ENCODE measurements at places on chromosomes 13 and 19.

DNA sequence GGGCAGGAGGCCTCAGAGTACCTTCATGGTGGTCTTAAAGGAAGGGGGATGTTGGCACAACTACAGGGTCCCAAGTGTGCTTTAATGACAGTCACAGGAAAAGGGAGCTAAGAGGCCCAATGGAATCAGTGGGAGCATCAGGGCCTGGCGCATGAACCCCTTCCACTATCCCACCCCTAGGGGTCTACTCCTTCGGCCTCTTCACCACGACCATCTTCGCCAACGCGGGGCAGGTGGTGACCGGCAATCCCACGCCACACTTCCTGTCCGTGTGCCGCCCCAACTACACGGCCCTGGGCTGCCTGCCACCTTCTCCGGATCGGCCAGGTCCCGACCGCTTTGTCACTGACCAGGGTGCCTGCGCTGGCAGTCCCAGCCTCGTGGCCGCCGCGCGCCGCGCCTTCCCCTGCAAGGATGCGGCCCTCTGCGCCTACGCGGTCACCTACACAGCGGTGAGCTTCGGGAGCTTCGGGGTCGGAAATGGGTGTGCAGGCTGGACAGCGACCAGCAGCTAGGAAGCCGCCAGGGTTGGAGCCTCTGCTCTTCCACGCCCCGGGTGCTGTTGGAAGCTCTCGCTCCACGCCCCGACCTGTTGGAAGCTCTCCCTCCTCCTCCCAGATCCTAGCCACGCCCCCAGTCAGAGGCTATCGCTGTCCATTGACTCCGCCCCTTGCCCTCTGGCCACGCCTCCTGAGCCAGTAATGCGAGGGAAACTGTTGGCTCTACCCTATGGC, 6.0 kb downstream of the PLPPR2 start:
- DNase-seq, result no peak

DNA sequence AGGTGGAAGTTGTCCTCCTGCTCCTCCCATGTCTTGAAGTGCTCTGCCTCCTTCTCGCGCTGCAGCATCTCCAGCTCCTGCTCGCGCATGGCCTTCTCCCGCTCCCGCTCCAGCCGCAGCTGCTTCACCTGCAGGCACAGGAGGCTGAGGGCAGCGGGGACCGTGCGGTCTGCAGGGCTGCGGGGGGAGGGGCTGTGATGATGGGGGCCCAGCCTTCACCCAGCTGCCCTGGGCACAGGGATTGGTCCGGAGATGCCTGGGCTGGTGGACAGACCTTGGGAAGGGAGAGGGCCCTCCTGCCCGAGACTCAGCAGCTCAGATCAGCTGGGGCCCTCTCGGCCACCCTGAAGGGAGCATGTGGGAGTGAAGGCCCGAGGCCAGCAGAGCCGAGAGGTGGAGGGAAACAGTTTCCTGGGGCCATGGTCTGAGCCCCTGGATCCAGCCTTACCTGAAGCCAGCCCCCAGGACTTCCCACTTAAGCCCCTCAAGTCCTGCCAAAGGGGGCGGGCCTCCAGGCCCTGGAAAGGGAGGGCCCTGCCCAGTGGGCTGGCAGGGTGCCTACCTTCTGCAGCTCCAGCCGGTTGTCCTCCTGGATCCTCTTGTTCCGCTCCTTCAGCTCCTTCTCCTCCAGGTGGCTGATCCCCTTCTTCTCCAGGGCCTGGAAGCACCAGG, 6.3 kb downstream of the CACTIN start:
- DNase-seq, result no peak

GRCh38 chr13:110354123-110354627, 47.1 kb downstream of the COL4A2 start:
- no peak for DNase-seq

DNA sequence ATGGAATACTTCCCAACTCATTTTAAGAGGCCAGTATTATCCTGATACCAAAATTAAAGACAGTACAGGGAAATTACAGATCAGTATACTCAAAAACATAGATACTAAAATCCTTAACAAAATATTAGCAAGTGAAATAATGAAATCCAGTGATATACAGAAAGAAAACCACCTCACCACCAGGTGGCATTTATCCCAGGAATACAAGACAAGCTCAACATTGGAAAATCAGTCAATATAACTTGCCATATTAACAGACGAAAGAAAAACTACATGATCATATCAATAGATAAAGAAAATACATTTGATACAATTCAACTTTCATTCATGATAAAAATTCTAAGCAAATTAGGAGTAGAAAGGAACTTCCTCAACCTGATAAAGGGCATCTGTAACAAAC, 6.7 kb upstream of the GNA15 start:
- DNase-seq, result no peak

DNA sequence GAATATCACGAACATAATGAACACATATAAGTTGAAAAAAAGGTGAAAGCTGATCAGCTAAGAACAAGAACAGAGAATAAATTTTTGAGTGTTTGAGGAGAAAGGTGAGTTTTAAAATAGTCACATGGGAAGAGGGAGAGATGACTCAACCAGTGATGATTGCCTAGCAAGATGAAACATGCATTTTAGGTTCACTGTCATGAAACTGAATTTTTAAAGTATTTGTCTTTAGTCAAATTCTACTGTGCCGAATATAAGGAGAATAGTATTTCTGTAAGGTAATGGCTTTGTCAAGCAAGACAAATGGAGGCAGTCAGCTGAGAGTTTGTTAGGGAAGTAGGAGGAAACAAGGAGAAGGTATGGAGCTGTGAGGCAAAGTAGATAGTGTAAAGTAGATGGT, 2557.4 kb downstream of the PCDH9 start:
- DNase-seq, result no peak

DNA sequence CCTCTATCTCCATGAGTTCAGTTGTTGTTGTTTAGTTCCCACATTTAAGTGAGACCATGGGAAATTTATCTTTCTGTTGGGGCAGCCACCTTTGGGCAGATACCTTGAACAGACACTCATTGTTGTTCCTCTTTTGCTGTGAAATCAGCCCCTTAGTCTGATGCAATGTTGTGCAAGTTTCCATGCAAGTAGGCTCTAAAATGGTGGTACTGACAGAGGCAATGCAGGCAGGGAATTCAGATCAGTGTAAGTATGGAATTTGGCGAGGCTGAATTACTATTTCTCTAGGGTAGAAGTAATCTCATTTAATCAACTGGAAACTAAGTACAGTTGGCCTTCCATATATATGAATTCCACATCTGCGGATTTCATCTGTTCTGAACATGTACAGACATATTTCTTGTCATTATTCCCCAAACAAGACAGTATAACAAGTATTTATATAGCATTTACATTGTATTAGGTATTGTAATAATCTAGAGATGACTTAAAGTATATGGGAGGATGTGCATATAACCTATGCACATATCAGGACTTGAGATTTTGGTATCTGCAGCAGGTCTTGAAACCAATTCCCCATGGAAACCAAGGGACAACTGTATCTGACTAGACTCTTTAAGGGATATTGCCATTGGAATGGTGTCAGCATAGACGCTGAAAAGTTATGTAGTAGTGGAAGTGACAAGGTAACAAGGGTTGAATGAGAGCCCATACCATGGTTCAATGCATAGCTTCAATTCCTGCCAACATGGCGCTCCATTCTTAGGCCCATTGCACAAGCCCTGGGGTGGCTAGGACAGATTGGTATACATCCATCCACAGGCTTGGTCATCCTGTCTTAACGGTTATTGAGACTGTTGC, 281.5 kb upstream of the HTR2A start:
- no peak for DNase-seq

GRCh38 chr19:1446713-1447481, 3.0 kb upstream of the APC2 start:
- no peak for DNase-seq

GRCh38 chr19:46786236-46787039, 2.0 kb downstream of the SLC1A5 start:
- peak; percentile 62 for DNase-seq

- DNase-seq, result no peak
These were observed 8.0 kb downstream of the ABHD13 start for GRCh38 chr13:108226184-108226583.

DNA sequence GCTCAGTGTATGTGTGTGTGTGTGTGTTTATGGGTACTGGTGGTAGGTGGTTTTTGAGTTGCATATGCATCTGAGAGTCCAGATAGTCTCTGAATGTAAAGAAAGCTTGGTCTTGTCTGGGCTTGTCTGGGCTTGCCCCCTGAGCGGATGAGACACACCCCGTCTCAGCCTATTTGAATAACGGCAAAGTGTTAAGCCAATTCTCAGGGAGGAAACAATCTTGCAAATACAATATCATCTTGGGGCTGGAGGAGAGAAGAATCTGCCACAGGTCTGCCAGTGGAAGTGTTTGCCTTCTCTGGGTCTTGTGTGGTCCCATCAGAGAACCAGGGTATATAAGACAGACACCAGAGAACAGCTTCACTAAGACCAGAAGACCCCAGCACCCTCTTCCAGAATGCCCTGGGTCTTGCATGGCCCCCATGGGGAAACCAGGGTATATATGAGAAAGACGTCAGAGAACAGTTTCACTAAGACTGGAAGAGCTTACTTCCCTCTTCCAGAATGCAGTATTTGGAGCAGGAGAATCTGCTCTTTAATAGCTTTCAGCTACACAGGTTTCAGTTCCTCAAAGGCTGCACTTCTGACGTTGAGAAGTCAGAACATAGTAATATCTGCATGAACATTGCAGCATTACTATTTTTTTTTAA, 13.3 kb downstream of the CD70 start:
- DNase-seq, result no peak

GRCh38 chr19:5225486-5226345, 114.9 kb downstream of the PTPRS start:
- DNase-seq, result no peak

DNA sequence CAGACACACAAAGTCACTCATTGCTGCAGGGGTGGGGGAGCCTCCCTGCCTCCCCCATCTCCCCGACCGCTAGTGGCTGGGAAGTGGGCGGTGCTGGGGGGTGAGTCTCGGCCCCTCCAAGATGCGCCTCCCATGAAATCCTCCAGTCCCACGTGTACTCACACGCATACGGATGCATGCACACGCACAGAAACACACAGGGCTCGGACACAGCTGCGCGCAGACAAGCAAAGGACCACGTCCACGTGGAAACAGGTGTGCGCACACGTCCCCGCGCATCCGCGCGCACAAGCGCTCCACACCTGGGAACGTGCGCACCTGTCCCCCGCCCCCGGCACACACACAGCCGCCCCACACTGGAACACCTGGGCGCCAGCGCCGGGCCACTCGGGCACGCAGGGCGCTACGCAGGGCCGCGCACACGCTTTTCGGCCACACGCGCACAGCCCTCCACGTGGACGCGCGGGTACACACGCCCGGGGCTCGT, 687 bp downstream of the MATK start:
- DNase-seq, result no peak

DNA sequence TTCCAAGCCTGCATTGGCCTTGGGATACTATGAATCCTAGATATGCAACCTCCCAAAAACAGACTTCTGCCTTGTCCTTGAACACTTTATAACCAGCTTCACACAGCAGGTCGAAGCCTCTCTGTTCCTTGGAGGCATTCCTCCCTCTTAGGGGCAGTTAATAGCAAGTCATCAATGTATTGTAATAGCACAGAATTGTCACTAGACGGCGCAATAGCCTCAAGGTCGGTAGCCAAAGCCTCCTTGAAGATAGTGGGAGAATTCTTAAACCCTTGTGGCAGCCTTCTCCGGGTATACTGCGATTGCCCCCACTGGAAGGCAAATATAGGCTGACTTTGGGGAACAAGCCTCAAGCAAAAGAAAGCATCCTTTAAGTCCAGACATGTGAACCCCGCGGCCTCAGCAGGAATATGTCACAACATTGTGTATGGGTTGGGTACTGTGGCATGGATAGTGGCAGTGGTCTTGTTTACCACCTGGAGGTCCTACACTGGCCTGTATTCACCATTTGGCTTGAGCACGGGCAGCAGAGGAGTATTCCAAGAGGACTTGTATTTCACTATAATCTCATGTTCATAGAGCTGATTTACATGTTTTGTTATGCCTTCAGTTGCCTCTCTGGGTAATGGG, 61.1 kb downstream of the ZNF431 start:
- peak; percentile 24 for DNase-seq

DNA sequence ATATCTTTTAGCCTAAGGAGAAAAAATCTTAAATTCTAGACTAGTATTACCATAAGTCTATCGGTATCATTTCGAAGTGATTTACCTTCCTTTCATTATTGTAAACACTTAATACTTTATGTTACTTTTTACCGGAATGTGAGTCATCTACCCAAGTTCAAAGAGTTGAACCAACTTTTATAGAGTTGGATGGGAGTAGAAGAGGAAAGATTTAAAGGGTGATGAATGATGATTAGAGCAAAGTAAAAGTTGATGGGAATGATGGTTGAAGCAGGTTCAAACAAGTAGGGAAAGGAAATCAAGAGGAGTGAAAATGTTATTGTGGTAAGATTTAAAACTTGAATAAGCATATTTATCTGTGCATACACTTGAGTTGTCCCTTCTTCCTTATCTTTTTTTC, 11.3 kb upstream of the LPAR6 start:
- no peak for DNase-seq

GRCh38 chr19:48659768-48660167, 13.0 kb downstream of the NTN5 start:
- no peak for DNase-seq

GRCh38 chr13:29435125-29435911, 160.2 kb downstream of the SLC7A1 start:
- DNase-seq, result peak; percentile 68

DNA sequence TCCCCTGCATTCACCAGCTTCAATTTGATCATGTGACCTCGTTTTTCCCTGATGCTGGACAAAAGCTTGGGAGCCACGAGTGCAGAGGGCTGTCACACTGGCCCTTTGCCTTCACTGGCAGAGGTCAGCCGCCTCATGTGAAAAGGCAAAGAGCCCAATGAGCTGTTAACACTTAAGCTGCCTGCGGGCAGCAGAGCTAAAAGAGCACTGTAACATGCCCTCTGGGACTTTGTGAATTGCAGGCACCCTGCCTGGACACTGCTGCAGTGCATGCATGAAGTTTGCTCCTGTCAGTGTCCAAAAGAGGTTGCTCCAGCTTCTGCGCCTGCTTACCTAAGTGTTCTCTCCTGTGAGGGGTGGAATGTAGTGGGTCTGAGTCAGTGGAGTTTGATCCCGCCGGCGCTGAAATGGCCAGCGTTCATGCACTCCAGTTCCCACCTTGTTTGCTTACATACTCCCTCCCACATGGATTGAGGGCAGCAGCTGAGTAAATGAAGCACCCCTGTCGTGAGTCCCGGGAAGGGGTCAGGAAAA, 193.7 kb downstream of the RFC3 start:
- no peak for DNase-seq

DNA sequence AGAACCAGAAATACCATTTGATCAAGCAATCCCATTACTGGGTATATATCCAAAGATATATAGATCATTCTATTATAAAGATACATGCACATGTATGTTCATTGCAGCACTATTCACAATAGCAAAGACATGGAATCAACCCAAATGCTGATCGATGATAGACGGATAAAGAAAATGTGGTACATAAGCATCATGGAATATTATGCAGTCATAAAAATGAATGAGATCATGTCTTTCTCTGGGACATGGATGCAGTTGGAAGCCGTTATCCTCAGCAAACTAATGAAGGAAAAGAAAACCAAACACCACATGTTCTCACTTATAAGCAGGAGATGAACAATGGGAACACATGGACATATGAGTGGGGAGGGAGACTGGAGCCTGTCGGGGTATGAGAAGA, 1540.9 kb upstream of the MIR17HG start:
- DNase-seq, result no peak

Measured in NCI-H2029 (cell line).